Frontal cortex (tissue), 4 donors: ENCODE measurements at places on chromosomes 3 and 15.

GRCh38 chr3:59499954-59500353, 450.1 kb upstream of the CFAP20DC start:
- no peak for DNase-seq

GRCh38 chr15:70956201-70956995, 63.8 kb downstream of the LRRC49 start:
- DNase-seq, result no peak

- no peak for DNase-seq
Observed at GRCh38 chr15:48355377-48355776, 24.1 kb downstream of the DUT start.

DNA sequence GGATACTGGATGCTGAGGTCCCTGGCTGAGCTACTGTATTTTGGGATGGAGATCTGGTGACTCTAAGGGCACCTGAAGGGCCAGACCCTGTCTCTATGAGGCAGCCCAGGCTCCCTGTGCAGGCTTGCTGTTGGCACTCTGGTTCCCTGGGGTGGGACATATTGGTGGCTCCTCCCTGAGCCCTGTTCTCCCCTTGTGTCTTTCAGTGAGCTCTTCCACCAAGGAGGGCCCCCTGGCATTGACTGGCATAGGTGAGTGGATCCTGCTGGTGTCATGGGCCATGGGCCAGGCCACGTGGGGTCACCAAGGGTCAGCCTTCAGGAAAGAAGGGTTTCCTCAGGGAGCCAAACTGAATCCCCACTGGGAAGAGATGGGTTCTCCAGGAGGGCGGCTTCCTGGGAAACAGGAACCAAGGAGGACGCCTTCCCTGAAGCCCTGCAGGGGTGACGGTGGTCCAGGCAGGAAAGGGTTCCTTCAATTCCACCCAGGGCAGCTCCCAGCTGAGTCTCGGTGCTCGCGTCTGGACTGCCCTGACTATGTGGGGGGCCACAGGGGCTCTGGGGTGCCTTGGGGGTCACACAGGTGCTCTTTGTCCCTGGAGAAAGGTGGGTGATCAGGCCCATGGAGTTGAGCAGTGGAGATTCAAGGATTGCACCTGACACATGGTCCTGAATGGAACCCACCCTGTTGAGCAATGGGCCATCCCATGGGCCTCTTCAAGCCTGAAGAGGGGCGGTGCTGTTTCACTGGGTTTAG, 220.4 kb downstream of the SNRPN start:
- no peak for DNase-seq

DNA sequence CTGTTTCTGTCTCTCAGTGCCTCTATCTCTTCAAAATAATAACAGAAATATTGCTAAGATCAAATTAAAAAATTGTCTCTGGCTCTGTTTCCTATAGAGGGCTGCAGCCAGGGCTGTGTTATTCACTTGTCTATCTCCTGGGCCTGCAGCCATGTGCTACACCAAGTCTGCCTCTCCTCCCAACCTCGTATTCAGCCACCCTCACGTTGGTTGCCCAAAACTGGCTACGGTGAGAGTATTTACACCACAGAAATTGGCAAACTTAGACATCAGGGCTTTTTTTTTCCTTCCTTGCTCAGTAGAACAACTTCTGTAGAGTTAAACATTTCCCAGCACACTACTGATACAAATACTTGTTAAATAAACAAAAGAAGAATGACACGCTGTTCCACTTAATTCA, 320.9 kb upstream of the ICE2 start:
- no peak for DNase-seq

- no peak for DNase-seq
Observed at GRCh38 chr15:85727068-85727467, 67.7 kb downstream of the KLHL25 start.

- no peak for DNase-seq
Observed at GRCh38 chr3:10432931-10433330, 72.5 kb downstream of the ATP2B2 start.
